COR-L47 (cell line): ENCODE measurements at places on chromosomes 12 and 14.

GRCh38 chr14:58078471-58078870, 73.5 kb downstream of the ARMH4 start:
- DNase-seq, result no peak

DNA sequence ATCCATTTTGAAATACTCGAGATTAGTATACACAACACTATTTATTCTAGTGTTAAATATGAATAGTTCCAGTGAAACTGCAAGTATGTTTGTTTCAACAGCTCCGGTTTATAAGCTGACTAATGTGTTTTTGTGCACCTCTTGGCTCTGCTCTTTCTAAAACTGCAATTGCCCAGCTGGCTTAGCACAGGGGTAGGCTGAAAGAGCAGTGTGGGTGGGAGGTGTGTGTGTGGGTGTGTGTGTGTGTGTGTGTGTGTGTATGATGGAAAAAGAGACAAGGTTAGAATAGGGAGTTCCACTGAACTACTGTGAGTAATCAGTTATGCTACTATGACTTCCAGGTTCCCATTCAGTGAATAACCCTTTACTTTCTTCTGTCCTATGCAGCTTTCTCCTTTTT, 37.8 kb upstream of the DDHD1 start:
- DNase-seq, result no peak

GRCh38 chr12:18141048-18141982, 51.3 kb upstream of the RERGL start:
- DNase-seq, result peak; percentile 15

GRCh38 chr12:56840922-56841321, 77.8 kb downstream of the HSD17B6 start:
- no peak for DNase-seq

DNA sequence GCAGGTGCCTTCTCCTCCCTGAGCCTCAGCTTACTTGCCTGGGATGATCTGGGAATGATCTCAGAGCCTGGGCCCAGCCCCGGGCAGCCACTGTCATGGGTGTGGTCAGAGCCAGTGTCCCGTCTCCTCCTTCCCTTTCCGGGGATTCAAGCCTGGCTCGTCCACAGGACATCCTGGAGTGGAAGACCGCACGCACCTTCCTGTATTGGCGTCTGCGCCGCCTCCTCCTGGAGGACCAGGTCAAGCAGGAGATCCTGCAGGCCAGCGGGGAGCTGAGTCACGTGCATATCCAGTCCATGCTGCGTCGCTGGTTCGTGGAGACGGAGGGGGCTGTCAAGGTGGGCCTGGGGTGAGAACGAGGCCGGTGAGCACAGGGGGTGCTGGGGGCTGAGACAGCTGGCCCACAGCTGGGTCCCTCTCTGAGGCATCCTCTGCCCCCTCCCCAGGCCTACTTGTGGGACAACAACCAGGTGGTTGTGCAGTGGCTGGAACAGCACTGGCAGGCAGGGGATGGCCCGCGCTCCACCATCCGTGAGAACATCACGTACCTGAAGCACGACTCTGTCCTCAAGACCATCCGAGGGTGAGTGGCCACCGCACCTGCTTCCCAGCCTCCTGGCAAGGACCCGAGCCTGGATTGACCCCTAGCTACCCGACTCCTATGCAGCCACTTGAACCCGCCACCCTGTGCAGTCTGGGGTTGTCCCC, 44.0 kb downstream of the FOXN4 start:
- no peak for DNase-seq

DNA sequence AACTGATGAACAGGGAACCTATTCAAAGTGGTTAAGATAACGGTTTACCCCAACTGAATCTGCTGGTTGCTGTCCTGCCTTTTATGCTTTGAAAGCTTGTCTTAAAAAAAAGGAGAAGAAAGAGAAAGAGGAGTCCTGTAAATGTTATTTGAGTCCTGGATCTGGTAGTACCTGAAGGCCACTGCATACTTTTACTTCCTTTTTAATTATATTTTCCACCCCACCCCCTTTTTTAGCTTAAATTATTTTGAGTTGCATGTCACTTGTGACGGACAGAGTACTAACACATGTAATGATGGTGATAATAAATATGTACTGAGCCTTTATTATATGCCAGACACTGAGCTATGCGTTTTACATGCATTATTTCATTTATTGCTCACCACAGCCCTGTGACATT, 2.5 kb upstream of the AMIGO2 start:
- no peak for DNase-seq

- DNase-seq, result no peak
Observed at GRCh38 chr12:12441843-12442461, 85.1 kb downstream of the BORCS5 start.

GRCh38 chr12:76531056-76531455, 28.5 kb downstream of the OSBPL8 start:
- DNase-seq, result no peak

- no peak for DNase-seq
Observed at GRCh38 chr12:128916425-128916824, 63.1 kb downstream of the GLT1D1 start.

GRCh38 chr14:33986804-33987203, 35.9 kb upstream of the EGLN3 start:
- DNase-seq, result no peak

- no peak for DNase-seq
Observed at GRCh38 chr12:28966046-28966780, 182.9 kb upstream of the FAR2 start.

DNA sequence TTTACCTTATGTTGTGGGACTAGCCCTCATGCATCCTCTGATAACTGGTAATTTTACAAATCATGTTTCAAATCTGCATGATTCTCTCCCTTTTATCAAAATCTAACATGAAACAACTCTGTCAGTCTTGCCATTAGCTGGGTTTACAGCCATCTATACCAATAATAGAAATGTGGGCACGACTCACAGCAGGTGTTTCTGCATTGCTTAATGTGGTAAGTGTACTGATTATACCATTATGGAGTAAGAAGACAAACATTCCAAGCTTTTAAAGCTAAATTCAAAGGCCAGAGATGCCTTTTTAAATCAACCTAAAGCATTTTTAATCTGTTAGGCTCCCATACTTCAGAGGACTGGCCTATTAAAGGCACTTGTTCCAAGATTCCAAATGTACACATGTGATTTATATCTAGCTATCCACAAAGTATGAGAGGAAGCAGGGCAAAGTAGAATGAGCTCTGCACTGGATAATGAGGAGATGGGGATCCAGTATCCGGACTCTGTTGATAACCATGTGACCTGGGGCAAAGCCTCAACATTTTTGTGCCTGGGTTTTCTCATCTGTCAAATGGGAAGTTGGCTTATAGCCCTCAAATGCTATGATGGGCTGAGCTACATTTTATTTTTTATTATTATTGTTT, 52.3 kb upstream of the FUT8 start:
- no peak for DNase-seq

- no peak for DNase-seq
Observed at GRCh38 chr14:30790827-30791226, 83.5 kb upstream of the COCH start.

- DNase-seq, result no peak
Observed at GRCh38 chr12:14654842-14655241, 41.6 kb downstream of the GUCY2C start.

GRCh38 chr12:120905856-120906384, 1.8 kb upstream of the SPPL3 start:
- no peak for DNase-seq

GRCh38 chr14:36941783-36942521, 230.5 kb downstream of the SLC25A21 start:
- peak; percentile 24 for DNase-seq

- no peak for DNase-seq
Observed at GRCh38 chr14:71579331-71579730, 352.9 kb upstream of the RGS6 start.

- no peak for DNase-seq
Observed at GRCh38 chr12:45619736-45620135, 109.8 kb upstream of the ARID2 start.

DNA sequence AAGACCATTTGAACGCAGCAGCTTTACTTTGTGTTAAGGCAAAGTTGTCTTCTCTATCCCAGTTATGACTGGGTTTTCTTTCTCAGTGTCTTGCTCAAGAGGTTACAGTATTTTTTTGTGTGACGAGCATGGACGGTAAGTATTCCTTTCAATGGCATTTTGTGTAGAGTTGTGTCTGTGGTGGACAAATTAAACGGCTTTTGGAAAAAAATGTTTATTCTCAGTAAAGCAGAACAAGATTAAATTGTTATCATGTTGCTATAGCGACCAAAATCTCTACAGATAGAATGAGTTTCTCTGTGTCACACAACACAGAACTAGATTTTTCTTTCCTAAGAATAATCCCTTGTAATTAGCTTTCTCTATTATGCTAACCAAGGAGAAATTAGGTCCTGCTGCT, 417.1 kb downstream of the AEBP2 start:
- no peak for DNase-seq

- DNase-seq, result no peak
Observed at GRCh38 chr12:2992724-2993123, 33.5 kb downstream of the TEAD4 start.

DNA sequence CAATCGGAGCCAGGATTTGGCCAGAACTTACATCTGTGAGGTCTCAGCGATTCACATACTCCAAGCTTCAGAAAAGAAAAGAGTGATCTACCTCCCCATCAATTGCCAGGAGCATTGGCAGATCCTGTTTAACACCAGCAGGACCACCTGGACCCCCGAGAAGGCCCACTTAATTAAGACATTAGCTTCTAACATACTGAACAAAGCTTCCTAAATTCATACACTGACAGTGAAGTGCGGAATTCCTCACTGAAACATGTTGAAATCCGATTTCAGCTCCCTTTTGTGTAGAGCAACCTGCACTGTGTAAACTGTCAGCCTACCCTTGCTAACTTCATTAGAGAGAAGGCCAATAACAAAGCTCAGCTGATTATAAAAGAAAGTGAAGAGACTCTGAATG, 274.0 kb downstream of the NOVA1 start:
- peak; percentile 58 for DNase-seq

- DNase-seq, result no peak
Observed at GRCh38 chr12:61531195-61531594, 729.0 kb upstream of the USP15 start.

DNA sequence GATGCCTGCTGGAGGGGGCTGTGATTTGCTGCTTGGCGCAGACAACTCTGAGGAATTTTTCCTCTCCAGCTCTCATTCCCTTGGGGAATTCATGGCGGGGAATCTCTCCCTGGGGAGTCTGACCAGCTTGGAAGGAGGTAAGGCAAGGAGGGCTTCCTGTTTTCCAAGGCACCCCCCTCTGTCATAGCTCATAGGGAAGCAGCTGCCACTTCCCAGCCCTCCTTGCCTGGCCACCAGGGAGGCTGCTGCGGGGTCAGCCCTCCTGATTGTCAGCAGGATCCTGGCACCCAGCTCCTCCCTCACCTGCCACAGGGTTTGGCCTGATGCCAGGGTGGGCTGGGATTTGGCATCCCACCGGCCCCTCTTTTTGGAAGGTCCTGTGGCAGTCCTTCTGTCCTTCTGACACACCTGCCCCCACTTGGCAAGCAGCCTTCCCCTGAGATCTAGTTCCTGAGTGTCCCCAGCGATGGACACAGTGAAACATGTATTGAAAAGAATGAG, 74.9 kb downstream of the TSPAN9 start:
- DNase-seq, result no peak

GRCh38 chr14:29518335-29518734, 409.3 kb downstream of the PRKD1 start:
- peak; percentile 38 for DNase-seq
